Thoracic aorta endothelial cell (primary cell): ENCODE measurements at places on chromosomes 3 and 15. TPM values are rescaled to one million over a fixed set of nuclear protein-coding genes. Genes with fewer than 3 reads are reported as not detected.

ATP13A4 gene
- total RNA-seq, result not detected in 2 replicates

HYAL3 gene
- 4.9 and 7.0 TPM in 2 replicates for total RNA-seq

SPSB4 gene
- total RNA-seq, result under 0.01 TPM in 1 of 2 replicates, not detected in the other

ADGRG7 gene
- total RNA-seq, result not detected in 2 replicates

CLDN1 gene
- total RNA-seq, result 0.07 and 0.27 TPM in 2 replicates

DPPA2 gene
- not detected in 2 replicates for total RNA-seq

OCA2 gene
- total RNA-seq, result not detected in 2 replicates
